Bladder microvascular endothelial cell (primary cell): ENCODE measurements at places on chromosomes 5 and 9. TPM values are rescaled to one million over a fixed set of nuclear protein-coding genes. Genes with fewer than 3 reads are reported as not detected.

SH3TC2 gene
- 8.6 and 16.4 TPM in 2 replicates for total RNA-seq

SPATA9 gene
- not detected in 2 replicates for total RNA-seq

DMRT3 gene
- not detected in 2 replicates for total RNA-seq

GCNT4 gene
- 0.25 and 0.81 TPM in 2 replicates for total RNA-seq

FSTL4 gene
- 0.38 TPM in 1 of 2 replicates, not detected in the other for total RNA-seq

CORO2A gene
- total RNA-seq, result 0.76 and 2.6 TPM in 2 replicates

GPR107 gene
- total RNA-seq, result 13.9 and 113 TPM in 2 replicates

MAP3K1 gene
- 11.8 and 32.5 TPM in 2 replicates for total RNA-seq

FGF10 gene
- not detected in 2 replicates for total RNA-seq

PCDHGA11 gene
- 4.0 and 14.5 TPM in 2 replicates for total RNA-seq

NR6A1 gene
- 0.32 and 1.5 TPM in 2 replicates for total RNA-seq

KIF4B gene
- 0.16 and 0.38 TPM in 2 replicates for total RNA-seq

NDOR1 gene
- total RNA-seq, result 2.3 and 3.3 TPM in 2 replicates

CDC25C gene
- 3.7 and 8.1 TPM in 2 replicates for total RNA-seq

GRAMD2B gene
- 3.1 and 16.1 TPM in 2 replicates for total RNA-seq

TERT gene
- total RNA-seq, result 0.06 TPM in 1 of 2 replicates, not detected in the other

GLDC gene
- total RNA-seq, result 0.81 and 4.3 TPM in 2 replicates

RGS7BP gene
- total RNA-seq, result 0.65 and 2.8 TPM in 2 replicates

NUDT12 gene
- 3.5 and 4.4 TPM in 2 replicates for total RNA-seq

NR2F1-AS1 gene
- total RNA-seq, result 3.7 and 35.6 TPM in 2 replicates

PCDHGB6 gene
- 1.6 and 3.9 TPM in 2 replicates for total RNA-seq

LVRN gene
- 0.16 and 0.57 TPM in 2 replicates for total RNA-seq

HMMR gene
- total RNA-seq, result 18.9 and 35.9 TPM in 2 replicates

KCNV2 gene
- not detected in 2 replicates for total RNA-seq

KLHL3 gene
- total RNA-seq, result 3.1 and 19.3 TPM in 2 replicates

PAEP gene
- not detected in 2 replicates for total RNA-seq

PCDHGC3 gene
- 6.5 and 22.3 TPM in 2 replicates for total RNA-seq

CPLANE1 gene
- 8.6 and 23.0 TPM in 2 replicates for total RNA-seq

ANKDD1B gene
- total RNA-seq, result 0.32 and 1.3 TPM in 2 replicates

GABRA1 gene
- not detected in 2 replicates for total RNA-seq

MRPS2 gene
- total RNA-seq, result 10.8 and 15.1 TPM in 2 replicates

SOX30 gene
- total RNA-seq, result not detected in 2 replicates

IL9 gene
- not detected in 2 replicates for total RNA-seq

DBH gene
- total RNA-seq, result not detected in 2 replicates

CYLC2 gene
- total RNA-seq, result not detected in 2 replicates

CCL27 gene
- 0.16 TPM in 1 of 2 replicates, not detected in the other for total RNA-seq

LTC4S gene
- 0.32 TPM in 1 of 2 replicates, not detected in the other for total RNA-seq

C1QTNF2 gene
- total RNA-seq, result 0.31 TPM in 1 of 2 replicates, not detected in the other
